ENCODE measurements at places on chromosomes 7 and 10.

DNA sequence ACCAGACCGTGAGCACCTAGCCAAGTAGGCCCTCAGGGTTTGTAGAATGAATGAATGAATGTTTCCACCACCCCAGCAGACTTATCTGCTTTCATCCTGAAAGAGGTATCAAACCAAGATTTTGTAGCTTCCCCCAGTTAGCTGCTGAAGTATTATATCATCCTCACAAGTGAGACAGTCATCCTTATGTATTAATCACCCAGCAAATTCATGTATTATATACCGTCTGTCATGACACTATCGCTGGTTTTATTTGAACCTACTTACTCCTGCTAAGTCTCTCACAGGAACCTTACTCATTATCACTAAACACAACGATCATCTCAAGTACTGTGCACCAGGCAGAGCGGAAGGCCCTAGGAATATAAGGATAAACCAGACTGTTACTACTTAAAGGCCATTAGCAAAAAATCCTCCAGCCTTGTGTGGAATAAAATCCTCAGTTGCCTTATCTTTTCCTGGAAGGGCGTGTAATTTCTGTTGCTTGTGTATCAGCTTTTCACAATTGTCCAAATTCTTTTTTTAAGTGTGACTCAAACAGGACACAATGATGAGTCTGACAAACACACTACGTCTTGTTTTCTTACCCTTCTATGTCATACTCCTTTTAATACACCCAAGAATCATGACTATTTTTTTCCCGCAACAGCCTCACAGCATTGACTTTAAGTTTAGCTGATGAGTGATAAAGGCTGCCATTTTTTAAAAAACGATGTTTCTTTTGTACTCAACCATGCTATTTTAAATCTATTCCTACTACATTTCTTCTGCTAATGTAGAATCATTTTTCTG, 176.1 kb upstream of the KLF14 start:
- DNase-seq: no peak

- no peak for DNase-seq
These were observed 58.8 kb downstream of the TSPAN12 start for GRCh38 chr7:120799147-120799546.

GRCh38 chr10:8830876-8831275, 776.4 kb downstream of the GATA3 start:
- no peak for DNase-seq

- peak; percentile 84 for DNase-seq
These were observed 142.9 kb upstream of the ZMIZ1 start for GRCh38 chr10:78925800-78926319.

GRCh38 chr10:73763343-73763742, 18.5 kb upstream of the CHCHD1 start:
- DNase-seq: no peak

- DNase-seq: no peak
These were observed 242.3 kb downstream of the GLI3 start for GRCh38 chr7:41994746-41995110.

GRCh38 chr10:79272353-79272752, 74.9 kb upstream of the PPIF start:
- no peak for DNase-seq

- DNase-seq: no peak
These were observed 13.2 kb downstream of the MRPS33 start for GRCh38 chr7:141001546-141001945.

DNA sequence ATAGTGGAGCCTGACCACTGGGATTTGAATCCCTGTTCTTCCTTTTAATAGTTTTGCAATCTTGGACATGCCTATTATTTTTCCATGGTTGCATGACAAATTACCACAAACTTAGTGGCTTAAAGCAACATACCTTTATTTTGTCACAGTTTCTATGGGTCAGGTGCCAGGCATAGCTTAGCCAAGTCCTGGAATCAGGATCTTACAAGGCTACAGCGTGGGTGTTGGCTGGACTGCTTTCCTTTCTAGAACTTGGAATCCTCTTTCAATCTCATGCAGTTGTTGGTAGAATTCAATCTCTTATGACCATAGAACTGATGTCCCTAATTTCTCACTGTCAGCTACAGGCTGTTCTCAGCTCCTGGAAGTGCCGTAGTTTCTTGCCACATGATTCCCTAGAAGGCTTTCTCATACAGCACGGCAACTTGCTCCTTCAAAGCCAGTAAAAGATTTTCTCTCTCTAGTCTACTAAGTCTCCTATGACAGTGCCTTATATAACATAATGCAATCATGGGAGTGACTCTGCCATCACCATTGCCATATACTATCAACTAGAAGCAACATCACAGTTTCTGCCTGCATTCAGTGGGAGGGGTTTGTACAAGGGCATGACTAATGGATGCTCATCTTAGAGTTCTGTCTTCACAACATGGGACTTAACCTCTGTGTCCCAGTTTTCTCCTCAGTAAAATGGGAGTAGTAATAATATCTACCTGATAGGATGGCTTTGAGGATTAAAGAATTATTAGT, 243.4 kb upstream of the FZD1 start:
- no peak for DNase-seq

DNA sequence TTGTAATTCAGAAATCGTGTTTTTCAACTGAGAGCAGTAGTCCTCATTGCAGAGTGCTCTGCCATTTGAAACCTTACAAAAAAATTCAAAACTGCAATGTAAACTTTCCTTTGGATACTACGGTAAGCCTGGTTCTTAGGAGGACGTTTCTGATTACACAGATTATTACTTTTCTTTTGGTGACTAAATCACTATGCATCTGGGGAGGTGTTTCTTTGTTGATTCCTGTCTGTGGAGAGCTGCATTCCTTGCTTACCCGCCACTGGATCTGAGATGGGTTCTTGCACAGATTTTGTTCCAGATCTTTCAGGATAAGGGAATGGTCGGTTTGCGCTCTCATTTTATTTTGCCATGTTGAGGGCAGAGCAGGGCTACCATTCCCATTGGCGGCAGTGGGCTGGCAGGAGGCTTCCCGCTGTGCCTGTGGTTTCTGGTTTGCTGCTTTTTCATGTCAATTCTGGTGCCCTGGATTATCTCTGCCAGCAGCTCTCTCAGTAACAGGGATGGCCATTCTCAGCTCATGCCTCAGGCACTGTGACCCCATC, 485.1 kb downstream of the GLRX3 start:
- DNase-seq: no peak

- no peak for DNase-seq
These were observed 29.9 kb downstream of the EN2 start for GRCh38 chr7:155487509-155488482.

DNA sequence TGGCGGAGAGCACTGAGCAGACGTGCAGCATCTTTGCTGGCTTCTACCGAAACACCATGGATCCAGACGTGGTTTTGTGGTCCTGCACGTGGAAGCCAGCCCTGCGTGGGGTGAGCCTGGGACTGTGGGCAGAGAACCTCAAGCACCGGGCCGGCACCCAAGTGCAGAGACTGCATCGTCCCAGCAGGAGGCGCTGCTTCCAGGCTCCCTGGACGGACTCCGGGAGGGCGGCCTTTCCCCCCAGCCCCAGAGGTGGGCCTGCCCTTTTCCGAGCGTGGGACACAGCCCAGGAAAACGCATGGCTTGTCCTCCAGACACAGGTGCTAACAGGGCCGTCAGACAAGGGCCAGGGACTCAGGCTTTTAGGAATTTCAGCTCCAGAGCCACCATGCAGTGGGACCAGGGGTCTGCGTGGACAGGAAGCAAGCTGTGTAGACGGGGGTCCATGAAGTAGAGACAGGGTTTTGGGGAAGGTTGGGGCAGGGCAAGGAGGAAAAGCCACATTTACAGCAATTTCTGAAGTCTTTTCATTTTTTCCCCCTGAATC, 303.9 kb downstream of the WDR37 start:
- no peak for DNase-seq

DNA sequence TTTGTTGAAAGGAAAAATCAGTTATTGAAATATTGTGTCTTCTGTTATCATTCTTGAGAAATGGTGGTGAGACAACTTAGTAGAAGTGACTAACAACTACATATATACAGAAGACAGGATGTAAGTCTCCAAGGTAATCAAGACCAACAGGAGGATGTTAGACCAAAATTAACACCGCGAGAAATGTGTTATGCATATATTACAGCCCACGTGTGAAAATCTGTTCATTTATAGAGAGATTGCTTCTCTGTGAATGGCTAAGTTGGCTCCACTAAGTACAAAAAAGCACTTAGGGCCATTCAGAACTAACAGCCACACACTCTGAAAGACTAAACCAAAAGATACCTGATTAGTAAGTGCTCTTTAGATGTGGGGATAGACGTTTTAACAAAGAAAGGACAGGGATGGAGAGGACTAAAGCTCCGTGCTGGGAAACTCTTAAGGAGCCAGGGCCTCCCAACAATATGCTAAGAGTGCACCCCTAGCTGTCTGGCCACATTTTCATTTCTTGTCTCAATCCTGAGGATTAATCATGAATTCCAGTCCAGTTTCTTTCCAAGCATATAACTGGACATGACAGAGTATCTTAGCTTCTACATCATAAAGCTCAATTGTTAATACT, 26.5 kb downstream of the HDAC9 start:
- no peak for DNase-seq

DNA sequence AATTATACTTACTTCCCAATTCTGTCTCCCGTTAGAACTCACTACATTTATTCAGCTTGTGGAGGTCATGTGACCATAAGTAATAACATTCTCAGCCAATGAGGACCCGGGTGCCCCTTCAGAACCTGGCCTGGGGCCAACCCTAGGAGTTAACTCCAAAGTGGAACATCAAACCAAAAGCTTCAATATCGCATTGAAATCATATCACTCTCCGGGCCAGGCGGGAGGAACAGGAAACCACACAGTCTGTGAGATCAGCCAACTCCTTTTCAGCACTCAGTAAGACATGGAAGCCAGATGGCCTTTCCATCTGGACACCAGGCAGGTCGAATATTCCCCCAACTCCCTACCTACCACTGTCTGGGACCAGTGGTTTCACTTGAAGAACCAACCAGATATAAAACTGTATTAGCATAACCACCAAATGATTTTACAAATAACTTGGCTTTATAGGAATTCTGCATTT, 5.5 kb downstream of the CREB3L2 start:
- no peak for DNase-seq

DNA sequence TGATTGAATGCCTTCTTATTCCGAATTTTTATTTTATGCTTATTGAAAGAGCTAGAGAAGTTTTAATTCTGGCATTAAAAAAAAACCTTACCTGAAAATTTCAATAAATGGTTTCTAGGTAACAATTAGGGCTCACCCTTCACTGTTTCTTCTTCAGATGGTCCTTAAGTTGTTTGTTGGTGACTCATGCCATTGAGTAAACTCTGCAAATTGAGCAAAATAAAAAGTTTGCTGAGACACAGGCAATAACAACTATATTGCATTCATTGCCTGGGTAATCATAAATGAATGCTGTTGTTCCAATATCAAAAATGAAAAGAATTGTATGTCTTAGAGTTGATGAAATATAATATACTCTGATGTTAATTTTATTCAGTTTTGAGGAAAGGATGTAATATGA, 300.3 kb downstream of the CDK14 start:
- no peak for DNase-seq

GRCh38 chr7:146185844-146186243, 69.2 kb downstream of the CNTNAP2 start:
- no peak for DNase-seq

GRCh38 chr7:155806096-155806871, 6.0 kb downstream of the SHH start:
- DNase-seq: no peak

GRCh38 chr10:115710136-115710535, 562.9 kb downstream of the GFRA1 start:
- no peak for DNase-seq

- peak; percentile 22 for DNase-seq
These were observed 11.9 kb upstream of the TEX36 start for GRCh38 chr10:125694883-125695282.

- DNase-seq: no peak
These were observed 479.5 kb downstream of the TNS3 start for GRCh38 chr7:47102331-47102841.

DNA sequence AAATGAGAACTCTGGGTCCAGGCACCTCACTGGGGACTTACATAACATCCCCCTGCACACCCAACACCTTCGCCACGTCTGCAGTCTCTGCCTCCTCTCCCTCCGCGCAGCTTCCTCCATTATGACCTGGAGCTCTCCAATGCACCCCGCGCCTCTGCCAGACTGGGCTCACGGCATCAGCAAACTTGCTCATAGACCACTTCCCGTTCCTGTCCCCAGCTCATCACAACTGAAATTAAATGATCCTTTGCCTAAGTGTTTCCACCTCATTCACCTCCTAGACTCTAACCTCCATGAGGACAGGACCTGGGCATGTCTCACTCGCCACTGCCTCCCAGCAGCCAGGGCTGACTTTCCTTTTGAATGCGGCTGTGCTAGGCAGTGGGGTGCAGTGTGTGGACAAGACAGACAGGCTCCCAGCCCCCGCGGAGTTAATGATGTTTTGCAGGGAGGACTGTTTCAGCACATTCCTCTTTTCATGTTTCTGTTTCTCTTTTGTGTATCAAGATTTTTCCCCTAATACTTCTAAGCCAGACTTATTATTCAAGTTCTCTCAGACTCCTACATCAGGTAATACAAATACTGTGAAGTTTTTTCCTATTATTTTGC, 18.8 kb downstream of the CHST15 start:
- DNase-seq: no peak

GRCh38 chr7:90251304-90251635, 6.3 kb downstream of the CFAP69 start:
- DNase-seq: no peak

DNA sequence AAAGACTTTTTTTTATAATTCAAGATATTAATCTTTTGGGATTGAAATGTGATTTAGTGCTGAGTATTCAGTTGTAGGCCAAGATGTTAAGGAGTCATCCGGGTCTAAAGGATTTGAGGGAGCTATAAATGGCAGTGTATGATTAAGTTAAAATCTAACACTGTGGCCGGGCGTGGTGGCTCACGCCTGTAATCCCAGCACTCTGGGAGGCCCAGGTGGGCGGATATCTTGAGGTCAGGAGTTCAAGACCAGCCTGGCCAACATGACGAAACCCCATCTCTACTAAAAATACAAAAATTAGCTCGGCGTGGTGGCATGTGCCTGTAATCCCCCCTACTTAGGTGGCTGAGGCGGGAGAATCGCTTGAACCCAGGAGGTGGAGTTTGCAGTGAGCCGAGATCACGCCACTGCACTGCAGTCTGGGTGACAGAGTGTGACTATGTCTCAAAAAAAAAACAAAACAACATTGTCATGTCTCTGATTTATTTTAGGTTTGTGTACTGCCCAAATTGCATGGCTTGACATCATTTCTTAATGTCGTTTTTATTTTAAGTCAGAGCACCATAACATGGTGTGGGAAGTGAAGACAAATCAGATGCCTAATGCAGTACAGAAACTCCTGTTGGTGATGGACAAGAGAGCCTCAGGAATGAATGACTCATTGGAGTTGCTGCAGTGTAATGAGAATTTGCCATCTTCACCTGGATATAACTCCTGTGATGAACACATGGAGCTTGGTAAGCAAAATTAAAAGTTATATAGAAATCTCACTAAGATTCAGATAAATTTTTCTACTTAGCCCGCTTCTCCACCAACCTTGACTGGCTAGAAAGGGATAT, 10.7 kb downstream of the HBP1 start:
- DNase-seq: no peak

GRCh38 chr10:113746217-113746957, 5.1 kb upstream of the PLEKHS1 start:
- peak; percentile 58 for DNase-seq
